ENCODE measurements at places on chromosomes 13 and 19.

GRCh38 chr19:2819540-2820111, at the start of gene ZNF554:
Gene ZNF554, plus strand, starts transcription at chr19:2819868. Its CDS starts 204 bp downstream, at chr19:2820072.
- DNase-seq: peak; percentile 97

- DNase-seq: no peak
These were observed 384.3 kb downstream of the EFNB2 start for GRCh38 chr13:106151056-106151699.

GRCh38 chr13:31504918-31505317, 234.4 kb upstream of the RXFP2 start:
- DNase-seq: no peak

- no peak for DNase-seq
These were observed 2030.7 kb upstream of the PCDH20 start for GRCh38 chr13:63446329-63446728.

GRCh38 chr19:1049106-1049505, 9.2 kb downstream of the ABCA7 start:
- no peak for DNase-seq

DNA sequence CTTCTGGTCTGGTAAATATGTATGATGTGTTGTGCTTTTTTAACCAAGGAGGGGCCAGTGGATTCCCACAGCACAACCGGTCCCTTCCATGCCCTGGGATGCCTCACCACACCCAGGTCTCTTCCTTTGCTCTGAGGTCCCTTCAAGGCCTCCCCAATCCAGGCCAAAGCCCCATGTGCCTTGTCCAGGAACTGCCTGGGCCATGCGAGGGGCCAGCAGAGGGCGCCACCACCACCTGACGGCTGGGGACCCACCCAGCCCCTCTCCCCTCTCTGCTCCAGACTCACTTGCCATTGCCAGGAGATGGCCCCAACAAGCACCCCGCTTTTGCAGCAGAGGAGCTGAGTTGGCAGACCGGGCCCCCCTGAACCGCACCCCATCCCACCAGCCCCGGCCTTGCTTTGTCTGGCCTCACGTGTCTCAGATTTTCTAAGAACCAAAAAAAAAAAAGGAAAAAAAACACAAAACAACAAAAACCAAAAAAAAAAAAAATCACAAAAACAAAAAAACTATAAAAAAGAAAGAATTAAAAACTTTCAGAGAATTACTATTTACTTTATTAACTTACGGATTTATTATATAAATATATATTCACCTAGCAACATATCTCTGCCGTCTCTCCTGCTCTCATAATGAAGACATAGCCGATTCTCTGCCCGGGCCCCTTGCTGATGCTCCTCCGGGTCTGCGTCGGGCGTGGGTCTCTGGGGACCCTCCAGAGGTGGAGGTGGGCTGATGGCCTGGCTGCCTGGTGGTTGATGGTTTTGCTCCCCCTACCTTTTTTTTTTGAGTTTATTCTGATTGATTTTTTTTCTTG, 14.4 kb downstream of the CAPN12 start:
- peak; percentile 81 for DNase-seq

- DNase-seq: no peak
These were observed 825.8 kb downstream of the GPC5 start for GRCh38 chr13:92224052-92224821.

Data from natural killer cell treated with Interleukin-12 subunit alpha and Interleukin-12 subunit beta and Interleukin-15 and Interleukin-18, amount 100 ng/mL, for 72 hours (primary cell).